Cardiac septum (tissue), 1 donor: ENCODE measurements at places on chromosomes 5 and 9. TPM values are rescaled to one million over a fixed set of nuclear protein-coding genes. Genes with fewer than 3 reads are reported as not detected.

The PPWD1 gene
- total RNA-seq, result 19.3 TPM

The LHX6 gene
- total RNA-seq, result 10.8 TPM

DNA sequence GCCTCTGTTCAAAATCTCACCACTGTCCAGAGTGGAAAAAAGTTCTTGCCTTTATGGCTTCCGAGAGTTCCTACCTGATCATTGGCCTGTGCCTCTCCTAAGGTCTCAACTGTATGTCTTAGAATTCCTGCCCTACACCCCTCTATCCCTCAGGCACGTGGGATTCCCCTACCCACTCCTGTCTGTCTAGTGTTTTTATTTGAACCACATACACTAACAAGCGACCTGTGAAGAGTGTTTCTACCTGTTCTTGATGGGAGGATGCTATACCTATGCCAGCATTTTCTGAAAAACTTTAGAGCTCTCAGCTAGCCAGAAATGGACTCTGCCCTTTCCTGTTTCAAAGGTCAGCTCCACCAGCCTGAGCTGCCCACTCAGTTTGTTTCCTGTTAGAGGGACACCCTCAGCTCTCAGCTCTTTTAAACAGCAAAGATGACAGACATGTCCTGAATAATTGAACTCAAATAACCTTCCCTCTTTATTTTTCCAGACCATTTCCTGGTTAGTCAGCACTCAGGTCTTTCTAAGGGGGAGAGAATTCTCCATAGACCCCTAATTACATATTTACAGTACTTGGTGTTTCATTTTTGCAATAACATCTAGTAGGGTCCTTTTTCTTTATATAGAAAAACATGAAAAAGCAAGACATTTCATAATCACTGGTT lies 214.8 kb downstream of the AOPEP start:
- DNase-seq, result no peak

GRCh38 chr9:31272456-31273295 lies 1111.8 kb upstream of the ACO1 start:
- no peak for DNase-seq

DNA sequence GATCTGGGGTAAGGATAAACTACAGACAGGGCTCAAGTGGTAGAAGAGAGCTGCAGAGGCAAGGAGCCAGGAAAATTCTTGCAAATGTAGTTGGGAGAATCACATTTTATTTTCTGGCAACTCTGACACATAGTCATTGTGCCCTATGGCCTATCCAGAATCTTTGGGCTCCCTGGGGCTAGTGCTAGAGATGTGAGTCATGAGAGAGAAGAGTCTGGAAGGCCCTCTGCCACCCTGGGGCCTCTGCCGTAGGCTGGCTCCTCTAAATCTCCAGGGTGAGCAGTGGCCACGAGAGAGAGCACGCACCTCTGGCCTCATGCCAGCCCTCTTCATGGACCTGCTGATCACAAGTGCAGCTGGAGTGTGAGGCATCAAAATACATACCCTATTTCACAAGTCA lies 74.3 kb upstream of the SSBP2 start:
- peak; percentile 83 for DNase-seq

DNA sequence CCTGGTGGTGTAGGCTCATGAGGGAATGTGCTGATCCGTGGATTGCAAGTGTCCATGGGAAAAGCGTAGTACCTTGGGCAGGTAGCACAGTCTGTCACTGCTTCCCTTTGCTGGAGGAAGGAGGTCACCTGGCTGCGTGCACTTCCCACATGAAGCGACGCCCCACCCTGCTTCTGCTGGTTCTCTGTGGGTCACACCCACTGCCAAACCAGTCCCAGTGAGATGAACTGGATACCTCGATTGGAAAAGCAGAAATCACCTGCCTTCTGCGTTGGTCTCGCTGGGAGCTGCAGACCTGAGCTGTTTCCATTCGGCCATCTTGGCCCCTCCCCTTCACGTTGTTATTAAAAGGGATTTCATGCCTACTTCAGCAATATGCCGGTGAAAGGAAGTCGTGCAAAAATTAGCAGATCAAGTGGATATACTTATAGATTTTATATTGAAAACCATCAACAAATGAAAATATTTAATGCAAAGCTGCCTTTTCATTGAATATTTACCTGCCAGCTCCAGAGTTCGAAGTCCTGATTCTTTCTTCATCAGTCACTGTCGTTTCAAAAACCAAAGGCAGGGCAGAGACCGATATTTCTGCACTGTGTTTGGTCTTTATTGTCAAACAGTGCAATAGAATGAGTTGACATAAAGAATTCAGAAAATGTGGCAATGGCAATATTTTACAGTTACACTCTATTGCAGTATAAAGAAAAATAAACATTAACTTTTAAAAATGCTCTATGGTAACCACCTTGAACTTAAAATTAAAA lies 123.2 kb downstream of the JAKMIP2 start:
- no peak for DNase-seq

DNA sequence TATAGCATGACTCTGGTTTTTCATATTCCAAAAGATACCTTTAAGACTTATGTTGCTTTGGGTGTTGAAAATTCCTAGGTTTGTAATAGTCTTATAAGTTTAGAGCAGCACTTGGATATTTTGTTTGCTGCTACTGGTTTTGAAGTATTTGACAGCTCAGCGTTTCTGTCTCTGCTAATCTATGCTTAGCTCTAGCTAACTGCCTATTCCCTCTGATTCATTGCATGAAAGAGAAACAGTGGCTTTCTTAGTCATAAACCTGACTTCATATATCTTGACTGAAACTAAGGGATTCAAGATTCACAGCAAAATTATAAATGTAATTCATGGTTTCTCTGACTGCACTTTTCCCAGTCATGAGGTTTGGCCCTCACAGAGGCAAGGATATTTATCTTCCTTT lies 35.6 kb upstream of the ANXA1 start:
- no peak for DNase-seq

DNA sequence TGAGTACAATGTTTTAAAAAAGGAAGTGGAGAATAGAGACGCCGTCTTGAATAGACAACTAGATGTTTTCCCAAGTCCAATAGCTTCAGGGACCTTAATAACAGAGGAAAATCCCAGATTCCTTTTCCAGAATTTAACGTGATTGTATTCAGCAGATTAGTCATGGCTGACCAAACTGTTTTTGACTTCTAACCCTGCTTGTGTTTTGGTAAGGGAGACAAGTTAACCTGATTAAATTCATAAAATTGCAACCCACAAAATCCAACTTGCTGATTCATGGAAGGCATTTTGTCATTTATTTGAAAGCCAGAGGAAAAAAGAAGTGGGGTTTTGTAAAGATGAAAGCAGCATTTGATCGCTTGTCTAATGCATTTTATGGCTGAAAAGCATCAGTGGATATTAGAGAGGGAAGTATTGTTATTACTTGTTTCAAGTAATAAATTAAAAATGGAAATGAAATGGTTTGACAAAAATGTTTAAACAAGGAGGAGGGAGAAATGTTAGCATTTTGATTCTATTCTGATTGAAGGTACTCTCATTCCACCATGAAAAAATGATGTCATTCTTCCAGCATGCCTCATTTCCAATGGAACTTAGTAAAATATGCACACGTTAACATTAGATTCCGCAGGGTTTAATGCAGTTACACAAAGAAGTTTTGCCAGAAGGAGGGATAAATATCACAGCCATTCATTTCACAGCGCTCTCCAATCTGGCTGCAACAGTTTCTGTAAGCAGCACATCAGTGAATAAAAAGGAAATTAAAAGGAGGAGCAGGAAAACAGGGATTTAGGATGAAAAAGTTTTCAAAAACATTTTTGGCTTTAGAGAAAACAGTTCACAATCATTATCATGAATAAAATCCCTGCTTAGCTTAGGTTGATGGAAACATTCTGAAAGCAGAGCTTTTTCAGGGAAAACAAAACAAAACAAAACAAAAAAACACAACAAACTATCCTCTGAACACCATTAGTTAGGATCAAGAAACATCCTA lies 314.7 kb downstream of the PRR16 start:
- no peak for DNase-seq
